Adrenal gland (tissue), 19 donors: ENCODE measurements at places on chromosomes 7 and 10.

GRCh38 chr7:84092207-84092606 lies 102.4 kb downstream of the SEMA3A start:
- DNase-seq: no peak

DNA sequence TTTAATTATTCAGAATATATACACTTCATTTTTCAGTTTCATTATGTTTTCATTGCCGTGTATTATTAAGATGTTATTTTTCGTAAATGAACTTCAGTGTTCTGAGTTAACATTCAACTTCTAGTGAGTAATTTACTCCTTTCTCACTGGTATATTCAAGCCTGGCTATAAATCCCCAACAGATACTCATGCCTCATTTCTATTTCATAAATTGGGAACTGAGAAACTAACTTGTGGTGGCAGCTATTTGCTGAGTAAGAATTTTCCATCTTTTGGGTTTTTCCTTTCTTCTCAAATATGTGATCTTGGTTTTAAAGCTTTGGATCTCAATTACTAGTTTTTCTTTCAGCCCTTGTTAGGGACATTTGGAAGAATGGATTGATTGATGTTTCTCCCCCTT lies 281.1 kb downstream of the CDK14 start:
- no peak for DNase-seq

- no peak for DNase-seq
Measured at GRCh38 chr7:5603241-5604140, 178.0 kb downstream of the RNF216 start.

DNA sequence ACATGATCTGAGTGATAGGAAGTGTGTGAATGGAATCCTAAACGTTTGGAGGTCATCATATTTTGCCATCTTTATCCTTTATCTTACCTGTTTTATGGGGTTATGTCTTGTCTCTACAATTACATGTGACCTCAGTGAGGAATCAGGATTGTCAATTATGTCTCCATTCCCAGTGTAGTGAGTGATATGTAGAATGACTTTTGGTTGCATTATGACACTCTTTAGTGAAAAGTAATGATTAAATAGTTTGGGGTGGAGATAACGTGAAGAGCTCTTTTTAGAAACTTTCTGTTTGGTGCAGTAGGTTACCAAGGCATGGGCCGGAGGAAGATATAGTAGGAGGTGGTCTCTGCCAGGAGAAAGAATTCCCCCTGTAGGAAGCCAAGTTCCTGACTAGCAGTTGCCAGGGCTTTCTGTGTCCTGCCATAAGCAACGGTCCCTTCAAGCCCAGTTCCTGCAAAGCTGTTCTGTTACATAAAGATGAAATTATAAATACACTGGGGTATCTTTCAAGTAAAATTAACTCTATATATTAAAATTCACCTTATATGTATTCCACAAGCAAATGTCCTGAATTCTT lies 228.2 kb downstream of the NSUN6 start:
- no peak for DNase-seq

DNA sequence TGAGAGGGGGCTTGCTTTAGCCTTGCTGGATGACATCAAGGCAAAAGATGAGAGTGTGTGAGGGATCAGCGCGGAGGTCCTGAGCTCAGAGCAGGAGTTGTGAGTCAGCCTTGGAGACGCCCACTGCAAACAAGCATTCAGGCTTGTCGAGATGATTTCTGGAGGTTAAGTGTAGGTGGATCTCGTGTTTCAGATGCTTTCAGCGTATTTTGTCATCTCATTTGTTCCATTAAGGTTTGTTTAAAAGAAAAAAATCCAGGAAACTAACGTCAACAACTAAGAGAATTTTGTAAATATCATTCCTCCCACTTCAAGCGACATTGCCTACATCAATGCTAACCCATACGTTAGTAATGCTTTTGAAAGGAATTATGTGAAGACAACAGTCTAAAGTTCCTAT lies 715.4 kb upstream of the NRP1 start:
- no peak for DNase-seq

- no peak for DNase-seq
Measured at GRCh38 chr7:155560196-155560885, 14.0 kb upstream of the CNPY1 start.

DNA sequence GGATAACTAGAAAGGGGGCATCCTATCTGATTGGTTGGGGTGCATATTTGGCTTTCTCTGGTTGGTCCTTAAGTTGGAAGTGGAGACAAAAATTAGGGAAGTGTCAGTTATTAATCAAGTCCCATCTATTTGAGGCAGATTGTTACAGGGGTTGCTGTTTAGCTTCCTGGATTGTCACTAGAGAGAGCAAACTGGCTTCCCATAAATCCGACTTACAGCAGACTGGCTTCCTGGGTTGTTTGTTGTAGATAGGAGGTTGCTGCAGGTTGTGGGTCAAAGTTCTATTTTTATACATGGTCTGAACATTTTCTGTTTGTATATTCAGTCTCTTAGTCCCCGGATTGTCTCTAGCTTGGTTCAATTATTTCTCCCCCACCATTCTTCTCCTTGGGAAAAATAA lies 106.1 kb upstream of the HABP2 start:
- no peak for DNase-seq

DNA sequence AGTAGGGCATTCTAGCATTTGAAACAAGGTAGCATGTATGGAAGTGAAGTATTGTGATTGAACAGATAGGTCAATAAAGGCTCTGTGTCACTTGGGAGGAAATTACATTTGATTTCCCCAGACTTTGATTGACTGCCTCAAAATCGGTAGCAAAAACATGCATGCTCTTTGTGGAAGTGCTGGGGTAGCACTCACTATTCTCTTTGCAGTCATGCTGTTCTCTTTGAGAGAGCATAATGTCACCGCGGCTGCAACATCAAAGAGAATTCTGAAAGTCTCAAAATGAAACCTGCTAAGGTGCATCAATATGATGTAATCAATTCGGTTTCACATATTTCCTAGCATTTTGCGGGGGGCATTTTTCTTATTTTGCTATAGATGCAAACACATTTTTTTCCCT lies 64.2 kb downstream of the ARMC3 start:
- no peak for DNase-seq

- DNase-seq: no peak
Measured at GRCh38 chr7:144827621-144828020, 8.2 kb downstream of the TPK1 start.

DNA sequence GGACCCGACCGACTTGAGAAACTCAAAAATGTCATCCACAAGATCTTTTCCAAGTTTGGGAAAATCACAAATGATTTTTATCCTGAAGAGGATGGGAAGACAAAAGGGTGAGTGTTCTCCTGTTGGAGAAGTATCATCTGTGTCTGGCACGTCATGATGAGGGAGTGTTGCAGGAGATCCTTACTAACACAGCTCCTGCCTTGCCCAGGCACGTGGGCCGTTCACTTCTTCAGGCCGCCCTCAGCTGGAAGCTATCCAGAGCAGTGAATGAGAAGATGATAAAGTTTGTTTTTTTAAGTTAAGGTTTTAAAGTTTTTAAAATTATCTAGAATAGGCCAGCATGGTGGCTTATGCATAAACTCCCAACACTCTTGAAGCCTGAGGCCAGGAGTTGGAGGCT lies 6.2 kb downstream of the EIF3B start:
- no peak for DNase-seq

- DNase-seq: no peak
Measured at GRCh38 chr7:151770232-151770631, 106.7 kb downstream of the PRKAG2 start.
